ENCODE measurements at places on chromosomes 5 and 9.

DNA sequence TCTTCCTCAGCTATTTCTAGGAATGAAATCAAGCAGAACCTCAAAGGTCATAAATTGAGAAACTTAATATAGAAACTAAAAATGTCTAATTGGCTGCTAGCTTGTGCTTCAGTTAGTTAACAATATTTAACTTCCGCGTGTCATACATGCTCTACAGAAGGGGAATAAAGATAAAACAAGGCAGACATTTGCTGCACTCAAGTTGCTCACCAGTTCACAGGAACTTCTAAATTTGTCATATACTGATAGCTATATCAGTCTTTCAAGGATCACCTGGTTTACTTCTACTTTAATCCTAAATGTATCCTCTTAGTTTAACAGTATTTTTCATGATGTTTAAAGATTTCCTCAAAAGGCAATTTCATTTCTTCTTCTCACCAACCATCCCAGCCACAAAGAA, 8.4 kb downstream of the CCNH start:
- no peak for DNase-seq

- DNase-seq = no peak
These were observed 7.3 kb downstream of the PCDH1 start for GRCh38 chr5:141870871-141871270.

DNA sequence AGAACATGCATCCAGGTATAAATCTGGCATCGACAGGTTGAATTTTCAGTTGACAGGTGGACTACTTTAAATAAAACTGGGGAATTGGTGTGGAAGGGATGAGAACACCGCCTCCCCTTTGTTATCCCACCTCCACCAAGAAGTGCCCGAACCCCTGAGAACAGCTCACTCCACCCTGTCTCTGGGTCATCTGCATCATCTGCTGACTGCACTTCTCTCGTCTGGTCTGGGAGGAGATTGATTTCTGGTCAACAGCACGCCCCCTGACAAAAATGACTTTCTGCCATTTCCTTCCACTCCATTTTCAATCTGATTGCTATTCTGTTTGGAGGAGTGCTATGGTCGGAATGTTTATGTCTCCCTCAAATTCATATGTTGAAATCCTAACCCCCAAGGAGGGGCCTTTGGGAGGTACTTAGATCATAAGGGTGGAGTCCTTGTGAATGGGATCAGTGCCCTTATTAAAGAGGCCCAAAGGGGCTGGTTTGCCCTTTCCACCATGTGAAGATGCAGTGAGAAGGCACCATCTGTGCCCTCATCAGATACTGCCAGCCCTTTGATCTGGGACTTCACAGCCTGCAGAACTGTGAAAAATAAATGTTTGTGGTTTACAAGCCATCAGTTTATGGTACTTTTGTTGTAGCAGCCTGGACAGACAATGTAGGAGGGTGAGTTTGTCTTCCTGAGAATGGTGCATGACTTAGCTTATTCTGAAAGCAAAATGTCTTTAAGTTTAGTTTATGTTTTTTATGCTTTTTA, 145.7 kb downstream of the EGFLAM start:
- no peak for DNase-seq

DNA sequence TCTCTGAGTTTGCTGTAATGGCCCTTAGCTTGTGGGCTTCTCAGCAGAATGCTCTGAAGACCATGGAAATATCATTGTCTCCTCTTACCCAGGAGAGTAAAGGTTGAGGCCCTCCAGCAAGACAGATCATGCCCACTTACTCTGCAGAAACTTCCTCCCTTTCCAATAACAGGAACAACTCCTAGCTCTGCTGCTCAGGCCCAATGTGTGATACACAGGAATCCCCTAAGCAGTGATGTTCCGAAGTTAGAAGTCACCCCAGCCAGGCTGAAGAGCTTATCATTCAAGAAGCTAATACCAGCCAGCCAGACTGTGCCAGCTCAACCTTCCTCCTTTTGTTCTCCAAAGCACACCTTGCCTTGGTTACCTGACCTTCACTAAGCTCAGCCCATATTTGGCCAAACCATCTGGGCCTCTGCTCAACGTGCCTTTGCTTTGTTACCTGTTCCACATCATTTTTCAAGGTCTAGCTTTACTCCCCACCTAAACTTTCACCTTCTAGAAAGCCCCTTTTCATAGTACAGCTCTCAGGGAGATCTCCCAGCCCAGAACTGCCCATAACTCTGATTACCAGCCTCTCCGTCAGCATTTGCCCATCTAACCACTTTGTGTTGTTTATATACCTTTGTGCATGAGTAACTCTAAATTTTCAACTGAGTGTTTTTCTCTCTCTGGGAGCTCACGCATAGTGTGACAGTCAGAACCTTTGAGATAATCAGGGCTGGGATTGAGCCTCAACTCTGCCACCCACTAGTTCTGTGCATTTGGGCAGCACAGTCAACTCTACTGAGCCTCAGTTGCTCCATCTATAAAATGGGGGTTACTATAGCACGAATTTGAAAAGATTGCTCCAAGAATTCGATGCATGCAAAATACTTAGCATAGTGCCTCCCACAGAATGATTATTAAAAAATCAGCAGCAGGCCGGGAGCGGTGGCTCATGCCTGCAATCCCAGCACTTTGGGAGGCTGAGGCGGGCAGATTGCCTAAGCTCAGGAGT, 107.6 kb upstream of the CPEB4 start:
- no peak for DNase-seq

DNA sequence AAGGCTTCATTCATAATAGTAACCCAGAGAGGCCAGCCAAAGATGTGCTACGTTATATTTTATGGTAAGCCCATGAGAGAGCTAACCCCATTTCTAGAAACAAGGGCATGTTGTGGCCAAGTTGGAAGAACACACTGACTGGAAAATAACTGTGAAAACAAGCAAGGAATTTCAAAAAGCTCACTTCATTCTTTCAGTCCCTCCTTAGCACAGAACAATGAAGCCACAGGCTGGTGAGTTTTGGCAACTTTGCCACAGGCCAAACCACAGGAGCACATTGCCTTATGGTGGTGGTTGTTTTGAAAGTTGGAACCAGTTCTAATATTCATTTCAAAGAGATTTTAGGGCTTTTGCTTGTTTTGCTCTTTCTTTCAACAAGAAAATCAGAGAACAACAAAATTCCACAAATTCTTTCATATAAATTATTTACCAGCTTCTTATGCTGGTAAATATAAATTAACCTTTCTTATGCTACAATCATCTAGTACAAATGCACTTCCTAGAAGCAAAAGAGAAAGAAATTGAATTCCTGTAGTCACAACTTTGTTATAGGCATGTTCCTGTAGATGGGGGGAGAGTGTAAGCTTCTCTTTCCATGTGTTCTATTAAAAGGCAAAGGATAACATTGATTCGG, 225.4 kb upstream of the RFX3 start:
- DNase-seq = no peak

DNA sequence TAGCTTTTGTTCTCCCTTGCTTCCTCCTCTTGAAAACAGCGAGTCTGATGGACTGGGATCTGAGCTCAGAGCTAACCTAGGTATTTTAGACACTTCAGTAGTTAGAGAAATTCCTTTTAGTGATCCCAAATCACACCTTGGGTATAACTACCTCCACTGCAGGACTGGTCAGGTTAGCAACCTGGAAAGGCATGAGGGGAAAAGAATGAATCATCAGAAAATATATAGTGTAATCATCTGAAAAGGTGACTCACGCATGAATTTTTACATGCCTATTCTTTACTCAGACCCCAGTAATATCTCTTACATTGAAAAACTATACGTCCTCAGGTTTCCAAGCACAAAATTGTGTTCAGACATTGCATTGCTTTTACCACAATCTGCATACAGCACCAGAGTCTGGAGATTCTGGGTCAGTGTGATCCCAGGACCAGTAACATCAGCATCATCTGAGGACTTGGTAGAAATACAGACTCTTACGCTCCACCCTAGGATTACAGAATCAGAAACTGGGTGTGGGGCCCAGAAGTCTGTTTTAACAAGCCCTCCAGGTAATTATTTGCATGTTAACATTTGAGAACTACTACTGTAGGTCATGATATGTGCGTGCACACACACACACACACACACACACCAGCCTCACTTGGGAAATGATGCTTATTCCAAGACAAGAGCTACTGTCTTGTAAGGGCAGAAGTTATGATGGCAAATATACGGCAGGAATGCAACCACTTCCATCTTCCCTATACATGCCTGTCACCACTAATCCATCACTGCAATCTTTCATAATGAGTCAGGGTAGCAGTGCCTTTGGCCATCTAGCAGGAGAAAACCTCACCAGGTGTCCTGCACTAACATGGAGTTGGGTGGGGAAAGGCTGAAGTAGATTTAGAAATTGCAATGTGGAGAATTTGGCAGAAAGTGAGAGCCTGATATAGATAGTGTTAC, 271.6 kb upstream of the MAP3K1 start:
- DNase-seq = no peak

All from CD4-positive, alpha-beta T cell treated with Interleukin-17A for 1 hour (primary cell).